ENCODE measurements at places on chromosomes 1 and 21. TPM values are rescaled to one million over a fixed set of nuclear protein-coding genes. Genes with fewer than 3 reads are reported as not detected.
A peak's percentile ranks its signal among the peaks of the same experiment; 100 is the strongest.

OLFM3 gene
- total RNA-seq, result not detected

- no peak for DNase-seq
- no peaks in the 10 kb centered on the region for H3K36me3 ChIP-seq
- peaks cover 3% of the 10 kb centered on the region for H3K27me3 ChIP-seq
Measured at GRCh38 chr1:231606712-231607111, 19.9 kb upstream of the DISC1 start.

GRCh38 chr1:8472668-8473067 is 154.8 kb downstream of the SLC45A1 start:
- no peak overlapping the region for H3K4me3 ChIP-seq
- no peaks in the 10 kb centered on the region for H3K27me3 ChIP-seq
- H3K4me1 ChIP-seq, result peaks cover 8% of the 10 kb centered on the region
- H3K27ac ChIP-seq, result no peak overlapping the region
- no peaks in the 10 kb centered on the region for H3K36me3 ChIP-seq

GRCh38 chr1:26159743-26160039 is 812 bp downstream of the FAM110D start:
- peaks cover 4% of the 10 kb centered on the region for H3K27me3 ChIP-seq
- H3K27ac ChIP-seq, result no peak overlapping the region
- no peak overlapping the region for H3K4me3 ChIP-seq
- DNase-seq, result no peak
- H3K36me3 ChIP-seq, result no peaks in the 10 kb centered on the region

- no peaks in the 10 kb centered on the region for H3K27me3 ChIP-seq
- no peak overlapping the region for H3K4me3 ChIP-seq
Measured at GRCh38 chr1:76066394-76066793, 8.2 kb upstream of the ST6GALNAC3 start.

- no peak for DNase-seq
- H3K4me1 ChIP-seq, result peaks cover 26% of the 10 kb centered on the region
- H3K4me3 ChIP-seq, result no peak overlapping the region
- no peaks in the 10 kb centered on the region for H3K27me3 ChIP-seq
- no peak overlapping the region for H3K27ac ChIP-seq
- no peaks in the 10 kb centered on the region for H3K36me3 ChIP-seq
Measured at GRCh38 chr1:17551755-17552234, 12.3 kb downstream of the ARHGEF10L start.

DNA sequence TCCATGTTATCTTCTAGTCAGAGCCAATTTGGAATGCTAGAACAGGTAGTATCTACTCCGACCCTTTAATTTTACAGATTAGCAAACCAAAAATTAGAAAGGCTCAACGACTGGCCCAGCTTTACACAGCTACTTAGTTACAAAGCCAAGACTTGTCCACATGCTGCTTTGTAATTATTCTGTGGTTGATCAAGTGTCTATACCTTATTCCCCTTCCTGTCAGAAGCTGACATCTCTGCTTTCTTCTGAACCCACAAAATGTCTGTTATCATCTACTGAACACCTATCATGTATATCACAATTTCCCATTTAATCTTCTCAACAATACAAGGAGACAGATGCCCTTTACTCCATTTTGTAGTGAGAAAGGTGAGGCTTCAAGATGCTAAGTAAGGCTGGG is 15.6 kb downstream of the TGFBR3 start:
- H3K4me1 ChIP-seq, result peaks cover 5% of the 10 kb centered on the region
- H3K4me3 ChIP-seq, result no peak overlapping the region
- no peaks in the 10 kb centered on the region for H3K36me3 ChIP-seq
- H3K27ac ChIP-seq, result no peak overlapping the region

DNA sequence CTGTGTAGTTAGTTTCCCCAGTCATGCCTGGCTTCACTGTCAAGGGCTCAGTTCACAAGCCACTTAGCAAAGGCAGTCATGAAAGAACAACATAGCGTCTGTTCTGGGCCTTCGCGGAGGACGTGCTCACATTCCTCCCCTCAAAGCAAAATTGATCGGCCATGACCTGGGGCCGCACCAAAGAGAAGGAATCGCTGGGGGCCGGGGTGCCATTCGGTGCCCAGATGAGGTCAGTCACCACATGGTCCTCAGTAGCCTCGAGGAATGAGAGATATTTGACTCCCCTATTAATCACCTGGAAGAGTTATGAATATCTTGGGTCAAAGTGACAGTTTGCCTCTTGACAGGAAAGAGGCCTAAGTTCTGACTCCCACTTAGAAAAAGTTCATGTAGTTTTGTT is 251.1 kb upstream of the JUN start:
- no peak overlapping the region for H3K4me3 ChIP-seq
- H3K27ac ChIP-seq, result no peak overlapping the region
- H3K27me3 ChIP-seq, result no peaks in the 10 kb centered on the region
- DNase-seq, result no peak
- H3K4me1 ChIP-seq, result peaks cover 3% of the 10 kb centered on the region
- H3K36me3 ChIP-seq, result no peaks in the 10 kb centered on the region

KIF2C gene
- total RNA-seq, result 3.2 TPM

DNA sequence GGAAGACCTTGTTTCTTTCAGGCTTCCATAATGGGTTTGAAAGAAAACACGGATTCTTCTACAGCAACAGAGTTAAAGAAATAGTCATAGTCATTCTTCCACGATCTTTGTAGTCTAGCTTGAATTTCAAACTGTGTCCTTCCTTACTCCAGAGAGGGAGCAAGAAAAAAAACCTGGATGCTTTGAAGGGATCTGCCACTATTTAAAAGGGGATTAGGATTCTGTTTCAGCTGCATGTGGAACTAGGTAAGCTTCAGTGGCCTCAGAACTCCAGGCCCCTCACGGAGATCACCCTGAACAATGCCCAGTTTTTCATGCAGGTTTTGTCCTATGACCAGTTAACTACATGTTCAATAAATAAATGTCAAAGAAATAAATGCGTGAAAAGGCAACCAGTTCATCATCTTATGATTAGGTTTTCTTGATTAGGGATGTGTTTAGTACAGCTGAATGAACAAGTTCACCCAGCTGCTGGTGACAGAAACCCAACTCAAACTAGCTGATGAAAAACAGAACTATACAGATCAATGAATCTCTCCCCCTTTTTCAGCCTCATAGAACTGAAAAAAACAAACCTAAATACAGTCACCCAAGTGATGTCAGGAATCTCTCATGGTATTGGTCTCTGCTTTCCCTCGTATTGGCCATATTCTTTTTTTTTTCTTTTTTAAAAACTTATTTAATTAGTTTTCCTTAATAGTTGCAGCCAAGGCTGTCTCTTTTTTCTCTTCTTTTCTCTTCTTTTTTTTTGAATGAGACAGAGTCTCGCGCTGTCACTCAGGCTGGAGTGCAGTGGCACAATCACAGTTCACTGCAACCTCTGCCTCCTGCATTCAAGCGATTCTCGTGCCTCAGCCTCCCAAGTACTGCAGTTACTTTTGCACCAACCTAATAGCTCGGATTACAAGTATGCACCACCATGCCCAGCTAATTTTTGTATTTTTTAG is 14.6 kb upstream of the MPZL1 start:
- no peak overlapping the region for H3K4me3 ChIP-seq
- H3K4me1 ChIP-seq, result no peaks in the 10 kb centered on the region
- H3K27me3 ChIP-seq, result peaks cover 34% of the 10 kb centered on the region
- H3K36me3 ChIP-seq, result no peaks in the 10 kb centered on the region
- no peak for DNase-seq

DNA sequence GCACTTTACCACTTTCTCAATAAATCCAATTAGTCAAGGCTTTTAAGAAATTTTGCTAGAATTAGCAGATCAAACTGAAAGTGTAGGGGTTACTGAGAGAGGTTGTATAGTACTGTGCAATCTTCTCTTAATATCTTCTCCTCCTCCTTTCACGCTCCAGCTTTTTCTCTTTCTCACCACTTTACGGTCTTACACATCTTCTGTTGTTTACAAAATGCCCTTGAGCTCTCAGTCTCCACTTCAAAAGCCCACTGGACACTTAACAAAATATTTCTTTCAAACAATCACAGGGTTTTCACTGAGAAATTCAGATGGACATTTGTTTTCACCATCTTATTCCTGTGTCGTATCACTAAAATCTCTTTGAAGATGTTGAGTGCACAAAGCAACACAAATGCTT is 678.2 kb downstream of the ADGRL2 start:
- H3K27ac ChIP-seq, result no peak overlapping the region
- no peak overlapping the region for H3K4me3 ChIP-seq
- no peaks in the 10 kb centered on the region for H3K36me3 ChIP-seq

GRCh38 chr1:199089393-199090122 is 450.7 kb downstream of the PTPRC start:
- H3K27me3 ChIP-seq, result no peaks in the 10 kb centered on the region
- no peaks in the 10 kb centered on the region for H3K36me3 ChIP-seq
- no peak overlapping the region for H3K27ac ChIP-seq
- H3K4me1 ChIP-seq, result no peaks in the 10 kb centered on the region

ADAM30 gene
- not detected for total RNA-seq

CD247 gene
- total RNA-seq, result not detected

KIF14 gene
- 1.2 TPM for total RNA-seq

GRCh38 chr1:184068354-184068753 is 16.8 kb downstream of the TSEN15 start:
- no peak for DNase-seq
- H3K27ac ChIP-seq, result no peak overlapping the region

DNA sequence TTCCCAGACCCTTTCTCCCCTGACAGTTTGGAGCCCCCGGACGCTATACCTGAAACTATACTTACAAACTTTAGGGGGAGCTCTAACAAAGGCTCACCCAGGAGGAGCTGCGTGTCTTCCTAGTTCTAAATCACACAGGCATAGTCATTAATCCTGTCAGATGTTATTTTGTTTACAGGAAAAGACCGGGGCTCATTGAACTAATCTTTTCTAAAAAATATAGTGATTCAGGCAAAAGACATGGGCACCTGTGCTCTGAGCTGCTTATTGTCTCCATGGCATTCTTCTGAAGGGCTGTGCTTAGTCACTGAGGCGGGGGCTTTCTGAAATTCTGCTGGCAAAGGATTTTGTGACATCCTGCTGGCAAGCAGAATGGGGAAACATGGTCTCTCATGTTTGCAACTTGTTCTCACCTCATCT is 1577.0 kb downstream of the NCAM2 start:
- H3K27ac ChIP-seq, result no peak overlapping the region
- H3K4me3 ChIP-seq, result no peak overlapping the region
- no peaks in the 10 kb centered on the region for H3K36me3 ChIP-seq
- no peaks in the 10 kb centered on the region for H3K27me3 ChIP-seq
- DNase-seq, result no peak
- H3K4me1 ChIP-seq, result no peaks in the 10 kb centered on the region

DNA sequence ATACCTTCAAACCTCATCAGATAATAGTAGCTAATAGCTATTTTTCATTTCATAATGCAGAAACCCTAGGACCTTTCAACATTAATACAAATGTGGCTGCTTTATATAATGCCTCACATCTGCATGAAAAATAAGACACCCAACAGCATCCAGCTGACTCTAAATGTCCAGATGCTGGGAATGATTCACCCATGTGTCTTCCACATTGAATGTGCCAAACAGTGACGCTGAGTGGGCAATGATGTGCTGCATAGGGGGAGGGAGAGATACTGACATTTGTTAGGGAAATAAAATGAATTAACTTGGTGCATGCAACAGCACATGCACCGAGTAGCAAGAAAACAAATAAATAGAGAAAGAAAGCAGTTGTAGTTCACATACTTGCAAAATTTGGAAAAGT is 199.3 kb downstream of the DSCAM start:
- H3K27me3 ChIP-seq, result no peaks in the 10 kb centered on the region
- H3K4me1 ChIP-seq, result no peaks in the 10 kb centered on the region
- DNase-seq, result no peak
- H3K4me3 ChIP-seq, result no peak overlapping the region

SMCP gene
- total RNA-seq, result not detected

- no peak overlapping the region for H3K4me3 ChIP-seq
- no peak for DNase-seq
- H3K36me3 ChIP-seq, result no peaks in the 10 kb centered on the region
- H3K4me1 ChIP-seq, result no peaks in the 10 kb centered on the region
Measured at GRCh38 chr1:180600343-180600742, 31.5 kb upstream of the XPR1 start.

- H3K36me3 ChIP-seq, result no peaks in the 10 kb centered on the region
- H3K27me3 ChIP-seq, result no peaks in the 10 kb centered on the region
- no peak for DNase-seq
- H3K27ac ChIP-seq, result no peak overlapping the region
- peaks cover 22% of the 10 kb centered on the region for H3K4me1 ChIP-seq
- no peak overlapping the region for H3K4me3 ChIP-seq
Measured at GRCh38 chr1:64539289-64539688, 69.4 kb downstream of the CACHD1 start.

DNA sequence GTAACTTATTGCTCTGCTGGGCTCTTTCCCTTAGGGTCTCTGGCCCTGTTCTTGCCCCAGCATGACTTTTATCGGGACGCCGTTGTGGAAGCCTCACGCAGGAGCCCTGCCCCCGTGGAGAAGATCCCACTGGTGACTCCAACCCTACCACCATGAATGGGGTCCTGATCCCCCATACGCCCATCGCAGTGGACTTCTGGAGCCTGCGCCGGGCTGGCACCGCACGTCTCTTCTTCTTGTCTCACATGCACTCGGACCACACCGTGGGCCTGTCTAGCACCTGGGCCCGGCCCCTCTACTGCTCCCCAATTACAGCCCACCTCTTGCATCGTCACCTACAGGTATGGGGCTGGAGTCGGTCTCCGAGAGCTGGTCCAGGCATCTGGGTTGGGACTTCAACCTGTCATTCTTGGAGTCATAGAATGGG is 322 bp downstream of the DCLRE1B start:
- H3K36me3 ChIP-seq, result peaks cover 17% of the 10 kb centered on the region
- H3K27ac ChIP-seq, result peak overlapping the region; percentile 61
- no peaks in the 10 kb centered on the region for H3K27me3 ChIP-seq
- DNase-seq, result no peak

DNA sequence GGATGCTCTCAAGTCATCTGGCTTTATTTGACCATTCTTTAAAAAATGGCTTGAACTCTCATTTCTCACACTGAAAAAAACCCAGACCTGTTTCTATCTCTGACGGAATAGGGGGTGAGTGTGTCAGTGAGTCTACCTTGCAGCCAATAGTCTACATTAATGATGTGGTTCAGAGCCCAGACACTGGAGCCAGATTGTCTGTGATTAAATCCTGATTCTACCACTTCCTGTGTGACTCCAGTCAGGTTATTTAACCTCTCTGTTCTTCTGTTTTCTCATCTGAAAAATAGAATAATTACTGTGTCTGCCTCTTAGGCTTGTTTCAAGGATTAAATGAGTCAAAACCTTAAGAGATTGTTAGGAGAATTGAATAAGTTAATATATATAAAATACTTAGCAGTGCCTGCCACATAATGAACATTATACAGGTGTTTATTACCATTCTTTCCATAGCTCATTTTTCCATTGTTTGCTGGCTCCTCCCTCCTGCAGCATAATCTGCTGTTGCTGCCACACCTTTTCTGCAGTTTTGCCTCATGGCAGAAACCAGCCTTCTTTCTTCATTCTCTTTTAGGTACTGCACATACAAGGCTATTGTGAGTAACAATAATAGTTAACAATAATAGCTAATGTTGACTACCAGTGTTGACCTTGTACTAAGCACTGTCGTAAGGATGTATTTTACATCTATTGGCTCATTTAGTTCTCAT is 157.6 kb upstream of the IVNS1ABP start:
- H3K36me3 ChIP-seq, result no peaks in the 10 kb centered on the region
- no peak overlapping the region for H3K27ac ChIP-seq
- no peaks in the 10 kb centered on the region for H3K4me1 ChIP-seq
- H3K4me3 ChIP-seq, result no peak overlapping the region
